ENCODE measurements at places on chromosomes 2 and 18.
A peak's percentile ranks its signal among the peaks of the same experiment; 100 is the strongest.

DNA sequence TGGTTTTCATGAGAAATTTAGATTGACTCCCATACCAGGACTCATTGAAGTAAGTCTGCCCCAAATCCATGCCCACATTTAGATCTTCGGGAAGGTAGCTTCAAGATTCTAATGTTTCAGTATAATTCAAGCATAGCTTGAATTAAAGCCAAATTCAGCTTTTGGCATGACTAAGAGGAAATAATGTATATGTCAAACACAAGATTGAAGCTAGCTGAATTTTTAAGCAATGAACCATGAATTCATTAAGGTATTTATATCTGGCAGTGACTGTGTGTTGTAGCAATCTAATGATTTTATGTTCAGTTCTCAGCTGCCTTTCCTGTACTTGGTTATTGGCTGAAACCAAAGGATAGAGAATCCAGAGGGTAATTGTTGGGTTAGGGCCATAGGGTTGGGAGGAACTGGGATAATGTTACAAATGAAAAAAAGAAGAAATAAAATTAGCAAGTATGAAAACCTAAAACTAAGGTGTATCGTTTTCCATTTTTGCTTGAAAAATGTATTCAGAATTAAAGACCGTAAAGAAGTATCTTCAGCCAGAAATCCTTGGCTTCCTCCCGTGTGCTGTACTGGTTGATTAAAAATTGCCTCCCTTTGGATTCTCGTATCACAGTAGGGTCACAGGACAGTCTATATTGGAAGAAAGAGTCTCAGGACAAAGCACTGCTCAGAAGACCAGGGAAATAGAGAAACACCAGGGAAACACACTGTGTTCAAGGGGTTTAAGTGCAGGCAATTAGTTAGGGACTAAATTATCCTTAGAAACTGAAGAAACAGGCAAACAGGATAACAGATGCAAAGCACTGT is 119.0 kb upstream of the FN1 start:
- H3K27ac ChIP-seq: no peak overlapping the region
- DNase-seq: no peak
- H3K36me3 ChIP-seq: no peaks in the 10 kb centered on the region
- no peaks in the 10 kb centered on the region for H3K27me3 ChIP-seq
- H3K4me1 ChIP-seq: no peaks in the 10 kb centered on the region

GRCh38 chr18:79989195-79989497 is 783 bp upstream of the TXNL4A start:
- peaks cover 6% of the 10 kb centered on the region for H3K36me3 ChIP-seq
- H3K27ac ChIP-seq: peak overlapping the region; percentile 75
- H3K4me1 ChIP-seq: peaks cover 24% of the 10 kb centered on the region
- H3K4me3 ChIP-seq: peak overlapping the region; percentile 61
- no peak for DNase-seq
- H3K27me3 ChIP-seq: no peaks in the 10 kb centered on the region

- H3K27me3 ChIP-seq: no peaks in the 10 kb centered on the region
- H3K27ac ChIP-seq: no peak overlapping the region
- peaks cover 15% of the 10 kb centered on the region for H3K4me1 ChIP-seq
- no peaks in the 10 kb centered on the region for H3K36me3 ChIP-seq
- H3K4me3 ChIP-seq: no peak overlapping the region
These were observed 594.9 kb upstream of the ID2 start for GRCh38 chr2:8086796-8087479.

- no peaks in the 10 kb centered on the region for H3K4me1 ChIP-seq
- no peak overlapping the region for H3K27ac ChIP-seq
- H3K36me3 ChIP-seq: no peaks in the 10 kb centered on the region
- no peak overlapping the region for H3K4me3 ChIP-seq
These were observed 30.4 kb downstream of the IL18R1 start for GRCh38 chr2:102386004-102386403.

- no peak overlapping the region for H3K4me3 ChIP-seq
- H3K4me1 ChIP-seq: no peaks in the 10 kb centered on the region
- no peaks in the 10 kb centered on the region for H3K27me3 ChIP-seq
These were observed 280.4 kb upstream of the SESTD1 start for GRCh38 chr2:179545024-179545423.

GRCh38 chr2:48507111-48507510 is 22.8 kb upstream of the STON1 start:
- peaks cover 8% of the 10 kb centered on the region for H3K4me1 ChIP-seq
- no peak overlapping the region for H3K4me3 ChIP-seq
- DNase-seq: no peak
- H3K36me3 ChIP-seq: peaks cover 94% of the 10 kb centered on the region
